ENCODE measurements at places on chromosomes 5 and 9.

DNA sequence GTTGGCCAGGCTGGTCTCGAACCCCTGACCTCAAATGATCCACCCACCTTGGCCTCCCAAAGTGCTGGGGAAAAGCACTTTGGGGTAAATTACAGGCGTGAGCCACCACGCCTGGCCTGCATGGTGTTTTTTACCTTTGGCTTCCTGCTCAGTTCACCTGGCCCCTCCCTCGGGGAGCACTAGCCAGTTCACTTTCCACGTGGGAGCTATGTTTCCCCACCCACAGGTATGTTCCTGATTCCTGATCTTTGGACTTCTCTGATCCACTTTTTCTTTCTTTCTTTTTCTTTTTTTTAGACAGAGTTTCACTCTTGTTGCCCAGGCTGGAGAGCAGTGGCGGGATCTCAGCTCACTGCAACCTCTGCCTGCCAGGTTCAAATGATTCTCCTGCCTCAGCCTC, 15.8 kb downstream of the DAB2IP start:
- DNase-seq, result no peak

- peak; percentile 77 for DNase-seq
Measured at GRCh38 chr9:110126986-110127864, 80.7 kb downstream of the C9orf152 start.

DNA sequence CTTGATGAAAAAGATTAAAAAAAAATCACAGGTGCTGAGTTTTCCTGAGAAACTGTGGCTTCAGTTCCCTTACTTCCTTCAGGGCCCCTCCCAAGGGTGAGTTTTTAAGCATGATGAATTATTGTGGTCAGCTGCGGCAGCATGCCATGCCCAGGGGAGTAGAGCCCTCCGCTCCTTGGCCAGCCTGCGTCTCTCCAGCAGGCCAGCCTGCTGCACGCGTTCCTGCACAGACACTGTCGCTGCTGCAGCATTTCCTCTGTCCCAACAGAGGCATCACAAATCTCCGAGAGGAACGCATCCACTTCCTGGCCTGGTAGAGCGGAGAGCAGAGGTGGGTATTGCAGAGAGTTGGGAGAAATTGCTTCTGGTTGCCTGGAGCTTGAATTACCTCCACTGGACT, 26.1 kb upstream of the GLRA1 start:
- DNase-seq, result no peak

- no peak for DNase-seq
Measured at GRCh38 chr5:73030995-73031394, 75.2 kb downstream of the FCHO2 start.

- no peak for DNase-seq
Measured at GRCh38 chr5:129172580-129172979, 78.0 kb downstream of the ISOC1 start.
